ENCODE measurements at places on chromosomes 6 and 20.

DNA sequence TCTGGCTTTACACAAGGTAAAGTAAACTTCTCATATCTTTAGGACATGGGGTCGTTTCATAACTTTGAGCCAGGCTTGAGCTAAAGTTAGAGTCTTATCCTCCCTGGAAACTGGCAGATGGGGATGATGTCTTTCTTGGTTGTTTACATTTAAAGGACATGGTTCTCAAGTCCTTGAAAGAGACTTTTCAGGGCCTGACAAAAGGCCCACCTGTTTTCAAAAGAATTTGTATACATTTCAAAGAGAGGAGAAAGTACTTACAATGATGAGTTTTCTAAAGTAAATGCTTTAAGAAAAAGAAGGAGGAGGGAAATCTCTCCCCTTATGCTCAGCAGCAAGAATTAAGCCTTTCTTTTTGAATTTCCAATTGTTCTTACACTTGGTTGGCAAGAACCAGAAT lies 45.7 kb upstream of the TINAG start:
- DNase-seq: no peak

DNA sequence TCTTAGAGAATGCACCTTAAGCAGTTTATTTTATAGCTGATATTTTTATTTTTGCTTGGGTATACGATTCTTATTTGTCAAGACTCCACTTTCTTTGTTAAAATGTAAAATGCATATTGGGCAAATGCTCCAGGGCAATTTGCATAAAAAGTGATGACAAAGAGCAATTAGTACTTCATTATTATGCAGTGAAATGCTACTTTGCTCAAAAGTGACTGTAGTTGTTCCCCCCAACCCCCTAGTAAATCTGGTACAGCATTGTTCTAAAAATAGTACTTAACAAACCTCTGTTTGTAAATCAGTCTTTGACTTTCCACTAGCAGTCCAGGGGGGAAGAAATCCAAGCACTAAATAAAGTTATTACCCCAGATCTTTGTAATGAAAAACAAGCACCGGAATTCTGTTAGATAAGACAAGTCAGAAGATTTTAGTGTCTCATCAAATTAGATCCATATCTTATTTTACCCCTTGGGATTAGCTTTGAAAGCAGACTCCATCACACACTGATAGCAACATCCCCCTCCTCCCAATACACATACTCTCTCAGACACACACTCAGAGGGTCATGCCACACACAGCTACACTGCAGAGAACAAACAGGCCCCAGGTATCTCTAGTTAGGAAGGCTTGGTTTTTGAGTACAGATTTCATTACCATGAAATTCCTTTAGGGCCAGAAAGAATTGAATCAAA lies 32.9 kb upstream of the BACH2 start:
- DNase-seq: no peak

- no peak for DNase-seq
Measured at GRCh38 chr20:64038224-64038564, 2.2 kb downstream of the C20orf204 start.

GRCh38 chr6:49826743-49827406 lies 39.5 kb downstream of the CRISP1 start:
- no peak for DNase-seq

DNA sequence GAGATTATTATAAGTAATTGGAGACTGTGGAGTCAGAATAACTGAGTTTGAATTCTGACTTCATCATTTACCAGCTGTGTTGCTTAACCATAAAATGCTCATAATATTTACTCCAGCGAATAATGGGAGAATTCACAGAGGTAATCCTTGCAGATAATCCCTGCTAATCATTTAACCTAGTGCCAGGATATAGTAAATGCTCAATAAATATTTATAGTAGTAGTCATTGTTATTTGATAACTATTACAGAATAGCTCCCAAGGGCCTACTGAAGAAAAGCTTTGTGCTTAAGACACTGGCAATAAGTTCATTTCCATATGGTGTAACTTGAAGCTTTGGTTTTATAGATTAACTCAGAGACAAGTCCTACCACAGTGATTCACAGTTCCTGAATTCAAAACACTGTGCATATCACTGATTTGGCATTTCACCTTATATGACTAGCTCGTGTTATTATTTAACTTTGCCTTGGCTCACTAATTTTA lies 208.8 kb upstream of the PLCB4 start:
- DNase-seq: peak; percentile 94

DNA sequence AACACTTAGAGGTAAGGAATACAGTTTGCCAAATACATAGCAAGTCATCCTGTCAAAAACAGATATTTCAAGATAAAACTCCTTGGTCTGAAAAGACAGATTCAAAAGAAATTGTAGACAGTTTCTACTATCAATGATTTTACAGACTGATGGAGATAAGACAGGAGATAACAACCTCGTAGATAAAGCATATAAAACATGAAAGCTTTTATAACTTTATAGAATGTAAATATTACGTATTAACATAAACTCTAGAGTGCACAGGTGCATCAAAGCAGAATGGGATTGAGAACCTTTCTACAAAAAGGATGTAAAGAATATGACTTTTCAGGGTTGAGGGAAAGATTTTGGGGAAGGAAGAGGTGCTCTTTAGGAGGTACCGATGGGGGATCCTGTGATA lies 158.0 kb upstream of the CENPW start:
- DNase-seq: no peak

DNA sequence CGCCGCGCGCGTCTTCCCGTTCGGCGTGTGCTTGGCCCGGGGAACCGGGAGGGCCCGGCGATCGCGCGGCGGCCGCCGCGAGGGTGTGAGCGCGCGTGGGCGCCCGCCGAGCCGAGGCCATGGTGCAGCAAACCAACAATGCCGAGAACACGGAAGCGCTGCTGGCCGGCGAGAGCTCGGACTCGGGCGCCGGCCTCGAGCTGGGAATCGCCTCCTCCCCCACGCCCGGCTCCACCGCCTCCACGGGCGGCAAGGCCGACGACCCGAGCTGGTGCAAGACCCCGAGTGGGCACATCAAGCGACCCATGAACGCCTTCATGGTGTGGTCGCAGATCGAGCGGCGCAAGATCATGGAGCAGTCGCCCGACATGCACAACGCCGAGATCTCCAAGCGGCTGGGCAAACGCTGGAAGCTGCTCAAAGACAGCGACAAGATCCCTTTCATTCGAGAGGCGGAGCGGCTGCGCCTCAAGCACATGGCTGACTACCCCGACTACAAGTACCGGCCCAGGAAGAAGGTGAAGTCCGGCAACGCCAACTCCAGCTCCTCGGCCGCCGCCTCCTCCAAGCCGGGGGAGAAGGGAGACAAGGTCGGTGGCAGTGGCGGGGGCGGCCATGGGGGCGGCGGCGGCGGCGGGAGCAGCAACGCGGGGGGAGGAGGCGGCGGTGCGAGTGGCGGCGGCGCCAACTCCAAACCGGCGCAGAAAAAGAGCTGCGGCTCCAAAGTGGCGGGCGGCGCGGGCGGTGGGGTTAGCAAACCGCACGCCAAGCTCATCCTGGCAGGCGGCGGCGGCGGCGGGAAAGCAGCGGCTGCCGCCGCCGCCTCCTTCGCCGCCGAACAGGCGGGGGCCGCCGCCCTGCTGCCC lies 1.1 kb downstream of the SOX4 start:
- peak; percentile 23 for DNase-seq
